Activated T-helper 1 cell treated with Interleukin-2 at 50 U/mL for 16 hours (primary cell): ENCODE measurements at places on chromosomes 6 and 20.

- DNase-seq, result no peak
Observed at GRCh38 chr6:125611573-125612344, 137.7 kb upstream of the HEY2 start.

DNA sequence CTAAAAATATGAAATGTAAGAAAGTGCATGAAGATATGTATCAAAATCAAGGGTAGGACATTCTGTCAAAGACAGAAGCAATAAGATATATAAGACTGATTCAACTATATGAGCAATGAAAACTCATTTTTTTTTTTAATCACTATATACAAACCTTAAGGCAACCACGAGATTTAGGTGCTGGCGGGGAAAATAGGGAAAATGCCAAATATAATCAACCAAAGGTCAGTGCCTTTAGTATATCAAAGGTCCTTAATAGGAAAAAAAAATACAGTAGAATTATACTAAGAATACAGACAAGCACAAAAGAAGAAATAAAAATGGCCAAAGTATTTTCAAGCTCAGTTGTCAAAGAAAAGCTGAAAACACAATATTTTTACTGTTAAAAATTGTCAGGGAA is 24.1 kb downstream of the SUPT3H start:
- DNase-seq, result no peak

- DNase-seq, result no peak
Observed at GRCh38 chr20:2780948-2781347, 19.5 kb downstream of the CPXM1 start.

DNA sequence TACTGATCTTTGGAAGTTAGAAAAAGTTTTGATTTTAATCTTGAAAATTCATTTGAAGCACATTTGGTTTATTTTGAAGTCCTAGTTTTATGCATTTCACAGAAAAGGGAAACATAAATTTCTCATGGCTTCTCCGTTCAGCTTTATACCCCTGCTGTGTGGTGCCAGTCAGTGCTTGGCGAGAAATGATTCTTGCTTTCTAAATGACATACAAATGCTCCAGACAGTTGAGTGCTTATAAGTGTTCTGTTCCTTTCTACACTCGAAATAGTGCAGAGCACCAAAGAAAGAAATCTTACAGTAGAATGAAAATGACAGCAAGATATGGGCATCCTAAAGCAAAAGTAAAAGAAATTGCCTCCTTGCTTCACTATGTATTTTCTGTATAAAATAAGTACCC is 9.0 kb upstream of the ZNF292 start:
- no peak for DNase-seq

- no peak for DNase-seq
Observed at GRCh38 chr6:41036186-41036585, 2.8 kb downstream of the UNC5CL start.

DNA sequence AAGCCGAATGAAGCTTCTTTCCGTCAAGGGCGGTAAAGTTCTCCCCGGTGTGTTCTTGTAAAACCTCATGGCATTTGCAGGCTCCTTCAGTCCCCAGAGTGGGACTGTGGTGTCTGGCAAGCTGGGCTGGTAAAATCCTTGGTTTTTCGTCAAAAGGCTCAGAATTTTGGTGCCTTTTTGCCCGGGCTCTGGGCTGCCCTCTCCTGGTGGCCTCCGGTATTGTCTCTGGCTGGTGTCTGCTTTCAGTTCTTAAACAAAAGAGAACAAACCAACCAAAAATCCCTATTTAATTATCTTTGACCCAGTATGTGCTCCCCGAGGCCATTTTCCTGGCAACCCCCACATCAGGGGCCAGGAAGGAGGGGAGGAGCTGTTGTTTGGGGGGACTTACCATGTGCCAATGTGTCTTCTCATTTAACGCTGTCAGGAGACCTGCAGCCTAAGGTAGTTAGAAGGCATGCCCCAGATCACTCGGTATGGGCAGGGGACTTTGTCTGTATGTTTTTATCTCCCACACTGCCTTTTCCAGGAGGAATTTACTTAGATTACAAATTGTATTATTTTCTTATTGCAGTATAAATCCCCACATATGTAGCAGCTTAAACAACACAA is 11.1 kb downstream of the CDH4 start:
- no peak for DNase-seq

DNA sequence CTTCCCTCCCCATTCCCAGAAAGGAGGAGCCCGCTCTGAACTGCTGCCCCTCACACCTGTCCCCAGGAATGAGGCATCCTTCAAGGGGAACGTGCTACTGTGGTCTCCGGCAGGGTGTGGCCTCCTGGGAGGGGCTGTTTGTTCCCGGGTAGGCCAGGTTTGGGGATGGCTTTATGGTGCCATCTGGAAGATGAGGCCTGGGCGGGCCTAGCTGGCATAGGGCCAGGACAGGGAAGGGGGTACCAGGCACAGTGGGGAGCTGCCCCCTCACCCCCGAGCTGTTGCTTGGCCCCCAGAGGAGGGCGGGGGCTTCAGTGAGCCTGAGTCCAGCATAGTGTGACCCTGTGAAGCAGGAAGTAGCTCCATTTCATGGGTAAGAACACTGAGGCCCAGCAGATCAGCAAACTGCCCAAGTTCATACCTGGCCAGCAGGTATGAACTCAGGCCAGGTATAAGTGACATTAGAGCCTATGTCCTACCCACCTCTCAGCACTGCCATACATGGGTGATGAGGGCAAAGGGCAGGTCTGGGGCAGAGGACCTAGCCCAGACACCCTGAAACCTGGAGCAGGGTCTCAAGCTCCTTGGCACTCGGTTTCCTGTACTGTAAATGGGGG is 17.5 kb upstream of the SPDEF start:
- no peak for DNase-seq

- DNase-seq, result no peak
Observed at GRCh38 chr6:106413016-106413415, 52.5 kb downstream of the CRYBG1 start.

DNA sequence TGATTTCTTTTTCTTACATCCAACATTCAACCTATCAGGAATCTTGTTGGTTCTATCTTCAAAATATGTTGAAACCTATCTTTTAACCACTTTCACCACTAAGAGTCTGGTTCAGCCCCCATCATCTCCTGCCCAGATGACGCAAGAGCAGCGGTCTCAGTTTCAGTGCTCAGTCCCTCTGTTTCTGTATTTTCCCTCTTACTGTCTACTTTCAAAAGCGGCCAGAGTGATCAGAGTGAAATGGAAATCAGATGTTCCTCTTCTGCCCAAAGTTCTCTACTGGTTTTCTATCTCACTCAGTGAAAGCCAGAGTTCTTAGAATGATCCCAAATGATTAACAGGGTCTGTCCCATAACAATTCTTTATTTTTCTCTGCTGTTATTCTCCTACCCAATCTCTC is 147.9 kb upstream of the PDE7B start:
- no peak for DNase-seq

DNA sequence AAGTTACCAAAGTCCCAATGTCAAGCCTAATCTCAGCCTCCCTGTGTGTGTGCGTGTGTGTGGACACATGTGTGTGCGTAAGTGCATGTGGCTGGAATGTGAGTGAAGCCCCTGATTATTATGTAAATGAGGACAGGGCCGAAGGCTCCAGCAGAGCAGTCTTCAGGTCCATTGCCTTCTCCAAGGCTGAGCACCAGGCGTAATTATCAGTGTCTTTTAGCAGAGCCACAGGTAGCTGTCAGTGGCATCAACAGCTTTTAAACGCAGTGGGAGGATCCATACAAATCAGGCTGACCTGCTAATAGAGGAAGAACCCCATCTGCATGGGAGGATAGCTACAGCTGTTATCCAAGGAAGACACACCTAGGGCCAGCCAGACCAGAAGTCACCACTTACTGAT is 324.3 kb upstream of the MOCS1 start:
- no peak for DNase-seq

- no peak for DNase-seq
Observed at GRCh38 chr20:15945289-15945688, 628.0 kb downstream of the KIF16B start.

DNA sequence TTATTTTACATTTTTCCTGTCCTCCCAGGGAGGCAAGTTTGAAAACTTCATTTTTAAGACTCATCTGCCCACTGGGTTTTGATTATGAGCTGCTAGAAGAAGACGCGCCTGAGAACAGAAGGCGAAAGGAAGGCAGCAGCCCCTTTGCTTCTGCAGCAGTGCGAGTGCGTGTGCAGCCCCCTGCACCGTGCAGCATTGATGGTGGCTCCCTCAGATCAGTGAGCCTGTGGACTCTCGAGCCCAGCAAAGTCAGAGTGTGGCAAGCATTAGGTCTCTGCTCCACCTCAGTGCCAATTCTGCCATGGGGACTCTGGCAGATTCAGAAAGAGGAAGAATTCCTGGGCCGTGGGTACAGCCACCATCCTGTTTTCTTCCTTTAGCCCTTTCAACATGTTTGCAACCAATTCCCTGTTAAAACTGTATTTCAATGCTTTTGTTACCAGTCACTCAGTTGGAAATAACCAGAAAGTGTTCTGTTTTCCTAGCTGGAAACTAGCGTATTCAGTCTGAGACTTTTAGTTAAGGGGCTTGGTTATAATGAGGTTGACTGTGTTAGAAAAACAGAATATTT is 134.8 kb upstream of the OGFRL1 start:
- no peak for DNase-seq
